8988T (cell line): ENCODE measurements at places on chromosomes 1 and 21.

DNA sequence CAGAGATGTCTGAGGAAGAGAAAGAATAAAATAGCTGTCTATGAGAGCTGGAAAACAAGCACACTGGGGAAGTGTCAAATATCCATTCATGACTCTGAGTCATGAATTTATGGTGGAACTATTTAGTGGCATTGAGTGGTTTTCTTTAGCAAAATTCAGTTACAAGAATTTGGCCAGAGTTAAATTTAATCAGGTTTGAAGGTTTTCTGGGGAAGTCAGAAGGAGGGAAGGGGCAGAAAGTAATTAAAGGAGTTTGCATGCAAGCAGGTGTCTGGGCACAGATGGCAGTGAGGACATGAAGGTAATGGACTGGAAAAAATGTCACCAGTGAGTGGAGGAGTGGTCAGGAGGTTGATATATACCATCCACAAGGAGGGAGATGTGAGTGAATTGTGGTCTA, 121.9 kb upstream of the IVNS1ABP start:
- no peak for DNase-seq

GRCh38 chr1:153959454-153959853, 1.0 kb upstream of the CRTC2 start:
- no peak for DNase-seq

GRCh38 chr1:242199776-242200458, 201.0 kb upstream of the MAP1LC3C start:
- DNase-seq, result no peak

DNA sequence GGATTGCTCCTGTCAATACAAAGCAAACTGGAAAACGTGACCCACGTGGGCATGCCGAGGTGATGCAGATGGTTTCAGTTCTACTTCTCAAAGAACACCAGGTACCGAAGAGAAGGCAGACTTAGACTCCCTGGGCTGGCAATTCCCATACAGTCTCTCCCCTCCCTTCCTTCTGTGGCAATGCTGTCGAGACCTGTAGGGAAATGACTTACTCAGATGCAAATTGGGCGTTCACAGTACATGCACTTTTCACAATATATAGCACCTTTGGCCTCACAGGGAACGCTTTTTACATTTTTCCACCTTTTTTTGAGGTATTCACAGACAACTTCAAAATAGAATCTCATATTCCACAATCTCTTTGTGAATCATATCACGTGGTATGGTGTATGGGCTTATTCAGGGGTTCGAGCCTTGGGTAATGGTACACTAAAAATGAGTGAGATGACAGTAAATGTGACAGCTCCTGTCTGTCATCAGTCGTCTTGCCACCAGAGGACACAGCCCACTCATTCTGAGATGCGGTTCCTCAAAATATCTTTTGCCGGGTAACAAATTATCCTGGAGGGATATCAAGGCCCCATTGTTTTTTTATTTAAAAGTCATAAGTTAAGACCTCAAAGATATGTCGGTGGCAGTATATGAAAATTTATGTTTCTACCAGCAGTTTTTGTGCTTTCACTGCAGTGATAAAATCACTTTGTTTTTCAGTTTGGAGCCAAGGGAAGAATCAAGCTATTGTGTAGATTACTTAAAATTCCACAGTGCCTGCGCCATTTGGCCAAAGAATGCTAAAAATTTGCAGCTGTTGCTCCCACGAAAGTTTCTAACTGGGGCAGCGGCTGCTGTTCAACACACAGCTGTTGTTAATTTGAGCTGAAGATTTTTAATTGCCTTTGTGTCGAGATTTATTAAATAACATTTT, 168.4 kb downstream of the ZZZ3 start:
- DNase-seq, result no peak

DNA sequence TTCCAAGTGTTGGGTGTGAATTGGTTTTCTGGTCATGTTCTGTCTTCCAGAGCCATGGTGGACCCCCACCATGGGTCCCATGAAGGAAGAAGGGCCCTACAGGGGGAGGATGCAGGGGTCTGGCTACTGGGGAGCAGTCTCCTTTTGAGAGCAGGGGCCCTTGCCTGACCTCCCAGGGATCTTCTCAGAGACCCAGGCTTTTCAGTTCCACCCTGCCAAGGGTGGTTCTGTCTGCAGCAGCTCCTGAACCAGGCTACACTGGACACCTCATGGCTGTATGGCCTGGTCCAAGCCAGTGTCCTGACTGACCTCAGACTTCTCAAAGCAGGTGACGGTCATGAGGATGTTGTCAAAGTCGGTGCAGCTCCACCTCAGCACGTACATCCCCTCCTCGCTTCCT, 109.0 kb downstream of the JAK1 start:
- DNase-seq, result no peak

- DNase-seq, result no peak
Measured at GRCh38 chr1:41341772-41342562, 19.3 kb upstream of the FOXO6 start.

DNA sequence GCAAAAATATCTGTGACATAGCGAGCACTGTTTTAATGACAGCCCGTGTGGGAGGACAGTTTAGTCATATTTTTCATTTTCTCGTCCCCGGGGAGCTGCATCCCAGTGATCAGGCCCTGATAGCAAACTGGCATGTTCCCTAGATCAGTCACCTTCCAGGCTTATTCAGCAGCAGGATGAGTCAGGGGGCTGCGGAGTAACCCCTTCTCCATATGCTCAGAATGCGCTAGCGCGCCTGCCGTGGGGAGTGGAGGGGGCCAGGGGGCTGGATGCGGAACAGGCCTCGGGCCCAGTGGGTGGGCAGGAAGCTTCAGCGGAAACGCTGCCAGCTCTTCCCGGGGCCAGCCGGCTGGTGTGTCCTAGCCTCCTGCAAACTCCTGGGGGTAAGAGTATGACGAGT, 94.0 kb downstream of the KCND3 start:
- DNase-seq, result no peak

- DNase-seq, result no peak
Measured at GRCh38 chr1:245939756-245940345, 567.2 kb downstream of the SMYD3 start.

DNA sequence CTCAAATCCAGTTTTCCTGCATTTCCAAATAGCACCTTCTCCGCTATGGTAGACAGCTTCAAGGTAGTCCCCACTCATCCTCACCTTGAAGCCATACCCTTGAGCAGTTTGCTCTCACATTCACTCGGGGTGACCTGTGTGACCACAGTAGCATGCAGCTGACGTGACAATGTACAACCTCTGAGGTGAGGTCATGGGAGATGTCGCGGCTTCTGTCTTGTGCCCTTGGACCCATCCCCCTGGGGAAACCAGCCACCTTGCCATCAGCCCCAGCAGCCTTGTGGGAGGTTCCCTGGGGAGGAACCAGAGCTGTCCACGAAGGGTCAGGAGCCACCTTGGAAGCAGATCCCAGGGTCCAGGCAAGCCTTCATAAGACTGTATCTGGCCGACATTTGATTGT, 38.3 kb upstream of the DUSP10 start:
- DNase-seq, result no peak

GRCh38 chr1:3564921-3565831, 46.1 kb downstream of the MEGF6 start:
- DNase-seq, result peak; percentile 89

- no peak for DNase-seq
Measured at GRCh38 chr1:62318756-62319544, at the start of gene KANK4. Gene KANK4 (minus strand): TSS chr1:62319434. CDS start chr1:62281564, 37,870 bp downstream.

- DNase-seq, result no peak
Measured at GRCh38 chr1:115052454-115053083, 22.9 kb downstream of the TSHB start.

DNA sequence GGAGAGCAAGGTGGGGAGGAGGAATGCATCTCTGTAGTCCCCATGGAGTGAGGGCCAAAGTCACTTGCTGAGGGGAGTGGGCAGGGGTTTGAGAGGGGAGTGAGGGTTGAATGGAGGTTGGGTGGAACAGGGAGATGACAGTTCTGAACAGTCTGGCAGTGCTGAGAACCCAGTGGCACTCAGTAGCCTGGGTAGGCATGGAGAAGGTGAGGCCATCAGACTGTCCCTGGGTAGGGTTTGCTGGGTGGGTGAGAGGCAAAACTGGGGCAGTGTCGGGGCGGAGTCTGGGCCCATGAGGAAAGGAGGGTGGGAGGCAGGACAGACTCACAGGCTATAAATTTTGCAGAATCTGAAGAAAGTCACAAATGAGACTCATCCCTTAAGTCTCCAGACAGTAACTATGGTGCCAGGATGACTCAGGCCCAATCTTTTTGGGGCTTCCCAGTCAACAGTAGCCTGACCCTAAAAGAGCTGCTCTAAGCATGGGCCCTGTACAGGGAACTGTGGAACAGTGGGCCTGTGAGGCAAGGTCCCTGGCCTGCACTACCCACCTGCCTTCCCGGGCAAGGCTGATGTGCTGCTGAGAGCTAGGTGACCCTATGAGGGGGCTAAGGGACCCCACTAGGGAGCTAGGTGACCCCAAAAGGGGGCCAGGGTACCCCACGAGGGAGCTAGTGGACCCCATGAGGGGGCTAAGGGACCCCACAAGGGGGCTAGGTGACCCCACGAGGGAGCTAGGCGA, 51.0 kb upstream of the DMRTB1 start:
- no peak for DNase-seq

DNA sequence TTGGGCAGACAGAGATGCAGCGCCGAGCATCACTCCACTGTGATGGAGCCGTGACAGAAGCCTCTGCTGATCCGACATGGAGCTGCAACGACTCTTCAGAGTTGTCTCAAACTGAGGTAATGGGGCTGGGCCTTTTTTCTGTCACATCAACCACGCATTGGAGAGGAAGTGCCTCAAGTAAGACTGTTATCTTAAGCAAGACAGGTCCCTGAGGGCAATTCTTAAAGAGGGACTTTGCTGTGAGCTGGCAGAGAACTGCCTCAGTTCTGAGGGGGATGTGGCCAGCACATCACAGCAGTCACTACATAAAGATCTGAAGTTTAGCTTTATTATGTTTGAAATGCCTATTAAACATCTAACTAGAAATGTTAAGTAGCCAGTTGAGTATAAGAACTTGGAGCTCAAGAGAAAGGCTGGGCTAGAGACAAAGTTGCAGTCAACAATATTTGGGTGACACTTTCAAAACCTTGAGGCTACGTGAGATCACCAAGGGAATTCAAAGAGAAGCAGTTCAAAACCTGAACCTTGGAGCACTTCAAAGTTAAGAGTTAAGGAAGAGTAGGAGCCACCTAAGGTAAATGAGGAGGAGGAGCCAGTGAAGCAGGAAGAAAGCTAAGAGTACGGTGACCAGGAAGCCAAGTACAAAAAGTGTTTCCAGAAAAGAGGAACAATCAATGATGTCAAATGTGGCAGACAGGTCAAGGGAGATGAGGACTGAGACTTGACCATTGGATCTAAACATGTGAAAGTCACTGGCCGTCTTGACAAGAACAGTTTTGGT, 54.2 kb upstream of the BCL9 start:
- DNase-seq, result no peak

DNA sequence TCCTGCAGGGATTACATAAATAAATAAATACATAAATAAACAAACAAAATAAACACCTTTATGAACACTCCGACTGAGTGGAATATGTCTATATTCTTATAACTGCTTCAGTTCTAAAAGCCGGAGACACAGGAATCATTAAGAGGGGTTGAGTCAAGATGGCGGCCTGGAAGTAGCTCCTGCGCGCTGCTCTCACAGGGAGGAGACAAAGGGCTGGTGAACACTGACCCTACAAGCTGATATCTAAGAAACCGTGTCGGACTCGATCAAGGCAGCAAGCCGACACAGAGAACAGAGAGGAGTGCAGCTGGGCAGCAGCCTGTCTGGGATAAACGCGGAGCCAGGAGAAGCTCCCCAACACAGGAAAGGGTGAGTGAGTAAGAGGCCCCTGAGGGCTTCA, 1098.6 kb upstream of the NCAM2 start:
- DNase-seq, result no peak

- DNase-seq, result no peak
Measured at GRCh38 chr1:37633938-37634243, 801 bp downstream of the RSPO1 start.

DNA sequence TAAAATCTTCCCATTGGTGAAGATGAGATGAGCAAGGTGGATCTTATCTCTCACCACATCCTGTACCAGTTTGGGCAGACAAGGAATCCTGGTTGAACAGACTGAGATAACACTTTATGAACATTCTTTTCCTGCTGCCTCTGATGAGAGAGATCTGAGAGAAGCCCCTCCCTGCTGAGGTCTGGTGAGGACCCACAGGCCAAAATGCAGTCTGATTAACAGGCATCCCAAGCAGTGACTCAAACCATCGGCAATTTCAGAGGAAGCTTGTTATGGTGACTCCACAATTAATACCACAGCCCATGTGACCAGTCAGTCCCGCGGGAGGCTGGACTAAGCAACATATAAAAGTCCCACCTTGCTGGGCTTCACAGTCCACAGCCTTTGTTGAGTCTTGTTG, at the start of gene PRR9:
Gene PRR9, plus strand, starts transcription at position 373 of the 400 bp plus-strand sequence. CDS start 561 bp downstream, outside the sequence.
- no peak for DNase-seq

GRCh38 chr1:226405411-226405988, 2.4 kb downstream of the PARP1 start:
- DNase-seq, result no peak

- no peak for DNase-seq
Measured at GRCh38 chr1:33927721-33928120, 63.8 kb downstream of the HMGB4 start.

DNA sequence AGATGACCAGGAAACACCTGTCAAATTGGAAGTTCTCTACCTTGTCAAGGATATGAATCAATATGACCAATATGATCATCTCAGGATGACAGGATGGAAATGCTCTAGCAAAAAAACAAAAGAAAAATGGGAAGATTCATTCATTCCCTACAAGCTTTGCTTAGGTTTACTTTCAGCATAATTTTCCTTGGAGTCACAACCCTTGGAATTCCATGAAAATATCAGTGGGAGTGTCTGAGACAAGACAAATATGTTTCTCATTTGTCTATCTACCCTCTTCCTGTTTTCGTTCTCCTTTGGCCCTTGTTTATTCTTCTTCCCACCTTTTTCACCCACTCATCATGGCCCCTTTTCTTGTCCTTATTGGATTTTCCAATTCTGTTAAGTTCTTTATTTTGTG, 50.6 kb downstream of the COLGALT2 start:
- DNase-seq, result no peak

GRCh38 chr1:57192222-57192621, 226.4 kb upstream of the C8B start:
- no peak for DNase-seq

DNA sequence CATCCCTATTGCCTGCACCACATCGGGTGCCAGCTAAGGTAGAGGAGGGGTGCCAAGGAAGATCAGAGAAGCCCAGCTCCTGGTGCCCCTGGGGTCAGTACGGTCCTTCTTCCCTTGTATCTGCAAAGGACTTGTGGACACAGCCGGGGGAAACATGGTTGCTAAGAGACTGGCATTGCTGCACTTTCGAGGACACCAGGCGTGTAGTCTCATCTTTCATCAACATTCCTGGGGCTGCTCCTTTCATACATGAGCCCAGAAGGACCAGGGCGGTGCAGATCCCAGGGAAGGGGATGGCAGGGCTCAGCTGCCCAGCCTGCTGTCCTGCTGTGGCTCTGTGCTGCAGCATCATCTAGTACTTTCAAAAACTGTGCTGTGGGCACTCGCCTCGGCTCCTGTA, 61.0 kb downstream of the RUNX1 start:
- DNase-seq, result no peak

- DNase-seq, result no peak
Measured at GRCh38 chr1:199858171-199858570, 169.3 kb upstream of the NR5A2 start.

GRCh38 chr1:53207726-53208125, 11.1 kb downstream of the CPT2 start:
- no peak for DNase-seq

- DNase-seq, result no peak
Measured at GRCh38 chr1:167126811-167127210, 32.9 kb downstream of the STYXL2 start.

- no peak for DNase-seq
Measured at GRCh38 chr1:115255154-115255553, 82.9 kb downstream of the NGF start.

- no peak for DNase-seq
Measured at GRCh38 chr1:57882934-57883641, 459.2 kb upstream of the DAB1 start.

GRCh38 chr1:10951961-10952360, 60.5 kb upstream of the TARDBP start:
- DNase-seq, result no peak
